GM19239 (cell line): ENCODE measurements at places on chromosomes 6 and 20.
A peak's percentile ranks its signal among the peaks of the same experiment; 100 is the strongest.

DNA sequence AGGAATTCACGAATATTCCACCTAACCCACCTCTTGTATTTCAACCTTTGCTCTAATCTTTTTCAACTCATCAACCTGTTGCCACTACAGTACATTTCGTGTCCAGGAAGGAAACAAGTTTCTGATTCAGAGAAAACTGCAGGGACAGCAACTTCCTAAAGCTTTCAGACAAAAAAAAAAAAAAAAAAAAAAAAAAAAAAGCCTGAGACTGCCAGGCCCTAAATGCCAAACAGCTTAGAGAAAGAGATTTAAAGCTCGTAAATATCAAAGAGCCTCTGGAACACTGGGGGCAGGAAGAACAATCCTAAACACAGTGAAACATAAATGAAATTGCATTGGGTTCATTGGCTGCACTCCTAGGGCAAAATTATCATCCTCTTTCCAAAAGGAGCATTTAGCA, 411.2 kb upstream of the SPTLC3 start:
- DNase-seq = no peak

DNA sequence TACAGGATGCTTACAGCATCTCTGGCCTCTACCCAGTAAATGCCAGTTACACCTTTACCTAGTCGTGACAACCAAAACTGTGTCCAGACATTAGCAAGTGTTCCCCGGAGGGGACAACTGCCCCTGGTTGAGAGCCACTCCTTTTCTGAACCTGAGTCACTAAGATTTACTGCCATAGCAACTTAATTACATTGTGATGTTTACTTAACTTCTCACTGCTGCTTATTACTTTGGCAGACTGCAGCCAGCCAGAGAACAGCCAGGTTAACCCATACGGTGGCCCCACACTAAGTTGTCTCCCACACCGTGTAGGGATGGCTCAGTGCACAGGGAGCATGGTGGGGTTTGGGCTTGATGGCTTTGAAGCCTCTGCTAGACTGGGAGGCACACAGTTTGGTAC, 204.7 kb upstream of the SULF2 start:
- DNase-seq = no peak

GRCh38 chr6:14309951-14310445, 192.4 kb downstream of the CD83 start:
- no peak for DNase-seq

DNA sequence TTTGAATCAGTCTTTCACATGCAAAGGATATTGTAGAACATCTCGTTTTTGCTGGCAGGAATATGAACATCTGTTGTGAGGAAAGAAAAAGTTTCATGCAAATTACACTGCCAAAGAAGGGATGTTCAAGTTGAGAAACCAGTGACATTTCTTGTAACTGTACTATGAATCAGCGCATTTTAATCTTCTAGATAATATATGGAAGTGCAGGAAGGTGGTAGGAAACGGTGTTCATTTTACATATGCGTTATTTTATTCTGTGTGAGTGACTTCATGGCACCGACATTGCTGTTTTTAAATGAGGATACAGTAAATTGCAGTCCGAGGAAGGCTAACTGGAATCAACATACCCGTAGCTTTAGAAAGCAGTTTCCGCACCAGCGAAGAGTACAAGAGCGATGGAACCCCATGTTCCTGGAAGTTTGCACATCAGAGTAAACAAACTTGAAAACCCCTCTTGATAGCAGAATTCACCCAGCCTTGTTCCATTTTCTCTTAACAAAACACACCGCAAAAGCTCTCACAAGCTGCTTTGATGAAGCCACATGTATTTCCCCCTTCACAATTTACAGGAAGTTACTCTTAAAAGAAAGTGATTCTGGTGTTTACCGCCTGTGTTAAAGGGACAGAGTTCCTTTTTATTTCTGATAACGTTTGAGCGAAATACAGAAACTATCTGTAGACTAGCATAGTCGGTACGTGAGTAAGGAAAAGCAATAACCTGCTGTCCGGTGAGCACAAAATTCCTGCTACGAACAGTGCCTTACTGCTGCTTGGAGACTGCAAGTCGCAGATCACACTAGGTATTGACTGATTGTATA, 11.5 kb downstream of the PRDM1 start:
- DNase-seq = no peak

- no peak for DNase-seq
Observed at GRCh38 chr6:91743756-91744155, 1156.9 kb upstream of the MAP3K7 start.

DNA sequence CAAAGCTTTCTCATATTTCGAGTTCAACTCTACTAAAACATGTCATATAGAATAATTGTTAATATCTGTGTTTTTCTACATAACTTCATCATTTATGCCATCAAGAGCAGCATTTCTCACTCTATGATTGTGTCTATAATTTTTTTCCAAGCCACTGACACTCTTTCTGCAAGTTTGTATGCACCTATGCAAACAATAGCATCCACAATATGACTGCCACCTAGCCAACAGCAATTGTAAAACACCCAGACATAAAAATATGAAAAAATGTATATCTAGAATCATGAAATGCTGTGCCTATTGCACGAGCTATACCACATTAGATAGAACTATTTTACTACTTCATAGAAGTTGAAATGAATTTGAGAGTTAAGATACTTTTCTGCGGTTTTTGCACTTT, 286.5 kb upstream of the MARCKS start:
- no peak for DNase-seq

DNA sequence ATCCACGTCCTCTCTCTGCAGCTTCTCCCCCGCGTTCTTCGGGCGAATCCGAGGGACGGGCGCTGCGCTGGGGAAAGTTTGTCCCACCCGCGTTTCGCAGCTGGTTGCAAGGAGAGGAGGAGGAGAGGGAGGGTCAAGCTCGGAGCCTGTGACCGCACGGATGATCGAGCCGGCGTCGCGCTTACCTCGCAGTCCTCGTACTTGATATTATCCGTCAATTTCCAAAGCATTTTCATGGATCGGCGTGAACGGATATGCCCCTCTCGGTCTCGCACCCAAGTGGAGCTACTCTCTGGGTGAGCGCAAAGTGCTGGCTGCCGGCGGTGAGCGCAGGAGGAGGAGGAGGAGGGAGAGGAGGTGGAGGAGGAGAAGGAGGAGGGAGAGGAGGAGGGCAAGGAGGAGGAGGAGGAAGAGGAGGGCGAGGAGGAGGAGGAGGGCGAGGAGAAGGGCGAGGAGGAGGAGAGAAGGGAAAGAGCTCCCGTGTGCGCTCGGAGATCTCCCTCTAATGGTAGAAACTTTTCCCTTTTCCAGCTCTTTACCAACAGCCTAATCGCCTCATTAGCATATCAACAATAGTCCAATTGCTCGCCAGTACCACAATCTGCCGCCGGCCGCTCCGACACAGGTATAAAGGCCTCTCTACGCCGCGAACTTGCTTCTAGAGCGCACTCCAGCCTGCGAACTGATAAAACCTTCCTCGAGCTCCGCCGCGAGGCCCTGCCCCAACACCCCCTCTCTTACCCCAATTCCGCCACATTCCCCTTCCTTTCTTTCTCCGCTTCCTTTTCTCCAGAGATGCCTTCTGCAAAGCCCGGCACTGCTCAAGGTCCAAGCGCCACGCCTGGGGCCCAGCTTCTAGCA, at the start of gene TFAP2A:
TFAP2A (minus strand) TSS at position 319 of the 861 bp plus-strand sequence; CDS start at position 236, 83 bp downstream.
- DNase-seq = no peak

- DNase-seq = no peak
Observed at GRCh38 chr6:42222448-42222847, 4.8 kb upstream of the MRPS10 start.

GRCh38 chr20:14700639-14700960, 363.2 kb upstream of the FLRT3 start:
- DNase-seq = no peak

- no peak for DNase-seq
Observed at GRCh38 chr20:35307666-35308653, 15.7 kb upstream of the FAM83C start.

DNA sequence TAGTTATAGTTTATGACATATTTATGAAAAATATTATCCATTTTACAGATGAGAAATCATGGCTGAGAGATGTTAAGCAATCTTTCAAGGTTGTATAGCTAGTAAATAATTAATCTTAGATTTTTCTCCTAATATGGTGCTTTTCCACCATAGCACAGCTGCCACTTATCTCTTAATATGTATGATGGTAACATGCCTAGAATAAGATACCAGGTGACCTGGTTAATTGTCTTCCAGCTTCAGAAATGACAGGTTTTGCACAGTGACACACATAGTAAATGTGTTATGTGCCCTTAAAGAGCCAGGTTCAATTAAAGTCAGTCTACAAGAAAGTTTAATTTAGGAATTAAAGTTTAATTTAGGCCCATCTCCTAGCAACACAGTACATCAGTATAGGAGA, 14.8 kb downstream of the TUBB2A start:
- no peak for DNase-seq

DNA sequence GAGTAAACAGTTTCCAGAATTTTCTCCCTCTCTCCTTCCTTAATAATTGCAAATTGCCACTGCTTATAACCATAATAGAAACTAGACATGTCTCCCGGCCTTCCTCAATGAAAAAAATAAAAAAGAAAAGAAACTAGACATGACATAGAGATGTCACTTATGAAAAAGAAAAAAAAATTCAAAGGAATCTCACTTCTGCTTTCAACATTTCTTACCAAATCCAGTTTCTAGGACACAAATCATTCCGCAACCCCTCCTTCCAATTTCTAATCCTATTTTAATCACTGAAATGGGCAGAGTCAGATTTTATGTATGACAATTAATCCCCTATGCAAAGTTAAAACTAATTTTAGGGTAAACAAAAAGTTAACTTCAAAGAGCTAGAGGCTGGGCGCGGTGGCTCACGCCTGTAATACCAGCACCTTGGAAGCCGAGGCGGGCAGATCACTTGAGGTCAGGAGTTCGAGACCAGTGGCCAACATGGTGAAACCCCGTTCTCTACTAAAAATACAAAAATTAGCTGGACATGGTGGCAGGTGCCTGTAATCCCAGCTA, 40.1 kb upstream of the EEF1A1 start:
- no peak for DNase-seq

GRCh38 chr6:116059713-116060571, 749 bp downstream of the FRK start:
- DNase-seq = peak; percentile 7

DNA sequence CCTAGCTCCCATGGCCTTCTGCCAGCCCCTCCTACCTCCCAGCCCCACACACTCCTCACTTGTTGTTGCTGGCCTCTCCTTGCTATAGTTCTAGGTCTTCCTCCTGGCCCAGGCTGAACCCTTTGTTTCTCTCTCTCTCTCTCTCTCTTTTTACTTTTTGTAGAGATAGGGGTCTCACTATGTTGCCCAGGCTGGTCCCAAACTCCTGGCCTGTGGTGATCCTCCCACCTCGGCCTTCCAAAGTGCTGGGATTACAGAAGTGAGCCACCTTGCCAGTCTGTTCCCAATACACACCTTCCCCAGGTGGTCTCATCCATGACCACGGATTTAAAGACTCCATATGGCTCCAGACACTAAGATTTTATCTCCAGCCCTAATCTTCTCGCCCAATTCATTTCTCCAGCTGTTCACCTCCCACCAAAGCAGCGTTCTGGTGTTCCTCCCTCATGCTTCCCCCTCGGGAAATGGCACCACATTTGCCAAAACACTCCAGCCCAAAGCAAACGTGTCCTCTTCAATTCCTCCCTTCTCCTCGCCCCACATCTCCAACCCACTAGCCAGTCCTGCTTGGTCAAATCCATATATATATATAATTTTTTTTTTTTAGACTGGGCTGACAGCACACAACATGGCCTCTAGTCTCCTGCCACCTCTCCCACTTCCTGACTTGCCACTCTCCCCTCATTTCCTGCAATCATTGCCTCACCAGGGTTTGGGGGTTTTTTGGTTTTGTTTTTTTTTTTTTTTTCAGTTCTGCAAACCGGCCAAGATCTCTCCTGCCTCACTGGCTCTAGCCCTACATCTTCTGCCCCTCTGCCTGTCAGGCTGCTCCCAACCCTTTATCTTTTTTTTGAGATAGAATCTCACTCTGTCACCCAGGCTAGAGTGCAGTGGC, 104.4 kb downstream of the NCR2 start:
- DNase-seq = peak; percentile 68

GRCh38 chr6:16305788-16306187, 67.4 kb downstream of the GMPR start:
- DNase-seq = no peak

DNA sequence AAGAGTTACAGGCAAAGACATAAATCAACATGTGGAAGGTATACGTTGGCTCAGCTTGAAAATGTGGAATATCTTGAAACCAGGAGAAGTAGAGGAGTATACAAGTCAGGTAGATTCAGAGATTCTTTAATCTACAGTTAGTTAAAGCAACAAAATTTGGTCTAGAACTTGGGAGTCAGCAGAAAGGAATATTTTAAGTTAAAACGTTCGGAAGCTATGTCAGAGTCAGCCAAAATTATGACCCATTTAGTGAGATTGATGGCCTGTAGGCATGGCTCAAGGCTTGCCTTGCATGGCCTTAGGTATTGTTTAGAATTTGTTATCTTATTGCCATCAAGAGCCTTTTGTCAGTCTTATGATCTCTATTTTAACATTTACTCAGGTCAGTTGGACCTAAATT, 94.1 kb upstream of the TMEM181 start:
- DNase-seq = no peak

DNA sequence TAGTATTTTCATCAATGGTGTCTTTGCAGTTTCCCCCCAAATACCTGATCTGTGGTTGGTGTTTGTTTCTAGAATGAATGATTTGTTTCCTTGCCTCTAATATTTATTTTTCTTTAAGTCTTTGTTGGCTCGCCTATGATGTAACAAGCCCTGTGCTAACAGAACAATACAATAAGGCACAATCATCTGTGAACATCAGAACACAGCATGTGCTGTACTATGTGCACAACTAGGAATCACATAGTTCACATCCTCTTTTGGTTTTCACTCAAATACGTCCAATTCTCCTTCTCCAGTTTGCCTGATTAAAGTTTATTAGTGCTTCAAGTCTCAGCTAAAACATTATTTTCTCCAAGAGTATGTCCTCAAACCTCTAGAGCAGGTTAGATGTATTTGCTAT, 613.1 kb downstream of the EPHA7 start:
- DNase-seq = no peak

DNA sequence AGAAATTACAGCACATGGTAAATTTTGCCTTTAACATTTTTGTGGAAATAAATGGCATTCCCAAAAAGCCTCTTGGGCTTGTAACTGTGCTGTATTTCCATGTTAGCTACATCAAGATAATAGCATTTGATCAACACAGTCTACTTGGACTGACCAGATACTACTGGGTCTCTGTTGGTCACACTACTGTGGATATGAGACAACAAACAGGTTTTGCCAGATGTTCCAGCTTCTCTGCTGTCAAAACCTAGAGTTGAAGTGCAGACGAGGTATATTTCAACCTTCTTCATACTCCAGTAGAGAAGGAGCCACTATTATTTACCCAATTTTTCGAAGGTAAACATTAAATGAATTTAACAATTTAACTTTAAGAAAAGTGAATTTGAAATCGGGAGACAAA, 284.7 kb upstream of the CITED2 start:
- no peak for DNase-seq
